ENCODE measurements at places on chromosomes 4 and X.

GRCh38 chr4:88646528-88647280 is 50.9 kb downstream of the NAP1L5 start:
- no peak for DNase-seq

- DNase-seq: peak; percentile 64
These were observed 257.9 kb downstream of the PCDH18 start for GRCh38 chr4:137274404-137274803.

DNA sequence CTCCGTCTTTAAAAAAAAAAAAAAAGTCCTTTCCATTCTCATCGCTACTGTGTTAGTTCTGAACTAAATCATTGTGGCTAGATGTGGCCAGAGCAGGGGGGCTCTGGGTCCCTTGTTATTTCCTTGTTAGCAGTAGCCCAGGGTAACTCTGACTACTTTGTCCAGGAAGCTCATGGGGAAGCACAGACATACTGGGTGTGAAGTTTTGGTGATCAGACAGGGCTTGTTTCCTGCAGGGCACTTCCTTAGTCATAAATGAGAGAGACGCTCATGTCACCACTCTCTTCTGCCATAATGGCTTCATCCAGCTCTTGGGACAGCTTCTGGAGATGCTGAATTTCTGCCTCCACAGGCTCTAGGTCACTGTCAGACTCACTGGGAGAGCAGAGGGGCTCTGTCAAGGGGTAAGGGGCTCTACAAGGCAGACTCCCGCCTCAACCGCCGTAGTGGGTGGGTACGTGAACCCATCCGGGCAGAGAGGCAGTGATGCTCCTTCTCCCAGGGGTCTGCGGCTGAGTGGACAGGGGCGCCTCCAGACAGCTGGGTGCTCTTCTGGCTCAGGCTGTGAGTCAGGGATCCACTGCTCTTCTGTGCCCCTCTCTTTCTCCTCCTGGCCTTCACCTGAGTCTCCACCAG is 12.9 kb downstream of the STIM2 start:
- DNase-seq: no peak

GRCh38 chrX:1202251-1202650 is 10.2 kb downstream of the CRLF2 start:
- DNase-seq: no peak

DNA sequence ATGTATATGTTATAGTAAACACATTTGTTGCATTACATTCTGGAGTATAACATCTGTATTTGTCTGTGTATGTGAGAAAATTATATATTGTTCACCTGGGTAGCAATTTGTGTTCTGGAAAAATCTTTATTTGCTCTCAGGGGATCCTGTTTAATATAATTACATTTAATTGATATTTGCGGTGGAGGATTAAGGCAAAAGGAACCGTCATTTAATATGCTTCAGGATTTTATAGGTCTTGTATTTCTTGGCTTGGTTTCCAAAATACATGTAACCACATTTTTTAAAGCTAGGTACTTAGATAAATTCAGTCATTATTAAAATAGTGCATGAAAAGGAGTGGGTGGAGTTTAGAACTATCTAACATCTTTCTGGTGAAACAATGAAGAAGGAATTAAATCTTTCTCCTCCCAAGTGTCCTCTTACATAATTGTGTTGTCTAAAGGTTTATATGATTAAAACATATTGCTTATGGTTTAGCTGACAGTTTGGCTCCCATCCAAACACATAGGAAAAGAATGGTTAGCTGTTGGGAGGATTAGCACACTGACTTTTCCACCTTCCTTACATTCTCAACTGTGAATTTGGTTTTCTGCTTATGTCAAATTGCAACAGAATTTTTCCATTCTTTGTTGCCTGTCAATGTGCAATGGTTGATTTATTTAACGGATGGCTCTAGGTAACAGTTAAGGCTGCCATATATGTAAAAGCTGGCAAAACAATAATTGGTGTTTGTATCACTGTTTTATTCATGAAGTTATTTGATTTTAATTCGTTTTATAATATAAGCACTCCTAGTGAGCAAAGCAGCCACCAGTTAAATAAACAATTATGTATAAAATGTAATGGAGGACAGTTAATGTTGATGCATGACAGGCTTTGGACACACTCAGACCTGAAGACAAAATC is 250.8 kb upstream of the SFRP2 start:
- DNase-seq: peak; percentile 16

GRCh38 chrX:107442914-107443527 is 6.4 kb upstream of the FRMPD3 start:
- no peak for DNase-seq

DNA sequence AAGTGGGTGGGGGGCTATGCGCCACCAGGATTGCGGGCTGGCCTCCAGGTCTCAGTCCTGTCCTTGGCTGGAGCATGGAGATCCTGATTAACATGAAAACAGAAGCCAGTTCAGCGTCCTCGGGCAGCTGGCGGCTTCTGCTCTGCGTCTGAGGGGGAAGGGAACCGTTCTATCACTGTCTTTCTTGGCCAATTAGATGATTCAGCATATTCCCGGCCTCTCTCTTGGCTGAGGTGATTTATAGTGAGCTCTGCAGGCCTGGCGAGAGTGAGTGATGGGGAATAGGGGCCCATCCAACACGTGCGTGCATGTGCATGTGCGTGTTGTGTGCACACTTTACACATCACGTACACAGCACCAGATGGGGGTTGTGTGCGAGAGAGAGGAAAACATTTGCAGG is 145.8 kb upstream of the ATP6AP2 start:
- DNase-seq: peak; percentile 49

DNA sequence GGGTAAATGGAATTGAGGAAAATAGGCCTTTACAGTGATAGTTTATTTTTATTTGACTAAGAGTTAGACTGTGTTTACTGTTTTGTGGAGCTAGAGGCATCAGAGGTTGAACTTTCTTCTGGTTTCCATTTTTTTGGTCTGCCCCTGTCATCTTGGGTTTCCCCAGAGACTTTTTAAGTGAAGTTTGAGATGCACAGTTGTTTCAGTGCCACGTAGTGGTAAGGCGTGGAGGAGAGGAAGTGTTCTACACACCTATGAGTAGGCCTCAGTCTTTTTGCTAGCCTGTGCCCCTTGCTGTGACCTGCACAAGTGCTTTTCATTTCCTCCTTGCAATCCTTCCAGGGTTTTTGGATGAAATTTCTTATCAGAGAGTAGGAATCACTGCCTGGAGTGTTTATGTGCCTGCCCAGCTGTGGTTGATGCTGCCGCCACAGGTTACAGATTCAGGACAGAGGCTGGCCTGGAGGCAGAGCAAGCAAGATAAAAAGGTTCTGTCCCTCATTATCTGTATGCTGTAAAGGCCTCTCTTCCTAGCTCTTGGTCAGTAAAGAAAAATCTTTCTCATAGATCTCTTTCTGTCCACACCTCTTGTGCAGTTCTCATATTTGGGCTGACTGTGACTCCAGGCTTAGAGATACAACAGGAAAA is 12.5 kb upstream of the HSFX4 start:
- DNase-seq: peak; percentile 0

- no peak for DNase-seq
These were observed 383.7 kb upstream of the FAM241A start for GRCh38 chr4:111761531-111761930.

GRCh38 chrX:40019541-40019940 is 78.2 kb downstream of the BCOR start:
- DNase-seq: no peak

DNA sequence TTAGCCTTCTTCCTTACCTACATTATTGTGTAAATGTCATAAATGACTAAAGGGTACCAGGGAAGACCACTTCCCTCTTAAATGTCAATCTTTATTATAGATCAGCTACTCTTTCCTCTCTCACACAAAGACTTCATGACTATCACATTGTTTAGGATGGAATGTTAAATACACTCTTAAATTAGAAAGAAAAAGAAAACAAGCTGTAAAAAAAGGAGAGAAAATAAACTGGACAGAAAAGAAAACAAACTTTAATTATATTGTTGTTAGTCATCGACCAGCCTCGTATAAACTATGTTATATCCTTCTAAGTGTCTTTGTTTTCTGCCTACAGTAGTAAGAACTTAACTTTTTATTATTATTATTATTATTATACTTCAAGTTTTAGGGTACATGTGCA is 666.4 kb upstream of the NR3C2 start:
- DNase-seq: no peak

GRCh38 chrX:68842781-68843581 is 14.2 kb downstream of the EFNB1 start:
- DNase-seq: peak; percentile 66

GRCh38 chrX:30967516-30967915 is 78.5 kb upstream of the TAB3 start:
- DNase-seq: no peak

DNA sequence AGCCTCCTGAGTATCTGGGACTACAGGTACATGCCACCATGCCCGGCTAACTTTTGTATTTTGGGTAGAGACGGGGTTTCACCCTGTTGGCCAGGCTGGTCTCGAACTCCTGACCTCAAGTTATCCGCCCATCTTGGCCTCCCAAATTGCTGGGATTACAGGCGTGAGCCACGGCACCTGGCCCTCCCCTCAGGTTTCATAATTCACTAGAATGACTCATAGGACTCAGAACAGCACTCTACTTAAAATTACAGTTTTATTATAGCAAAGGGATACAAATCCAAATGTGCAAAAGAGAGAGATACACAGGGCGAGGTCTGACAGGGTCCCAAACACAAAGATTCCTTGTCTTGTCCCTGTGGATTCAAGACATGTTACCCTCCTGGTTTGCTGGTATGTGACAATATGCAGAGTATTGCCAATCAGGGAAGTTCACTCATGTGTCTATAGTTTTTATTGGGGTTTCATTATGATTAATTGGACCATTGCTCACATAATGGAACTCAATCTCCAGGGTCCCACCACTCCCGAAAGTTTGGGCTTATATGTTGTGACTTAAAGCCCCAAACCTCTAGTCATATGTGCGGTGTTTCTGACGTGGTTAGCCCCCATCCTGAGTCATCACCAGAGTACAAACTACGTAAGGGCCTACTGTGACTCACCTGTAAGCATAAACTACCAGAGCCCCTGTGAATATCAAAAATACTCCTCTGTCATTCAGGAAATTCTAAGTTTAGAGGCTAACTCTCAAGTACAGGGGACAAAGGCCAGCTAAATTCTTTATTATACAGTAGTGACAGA is 5.2 kb downstream of the YIPF6 start:
- DNase-seq: peak; percentile 65

DNA sequence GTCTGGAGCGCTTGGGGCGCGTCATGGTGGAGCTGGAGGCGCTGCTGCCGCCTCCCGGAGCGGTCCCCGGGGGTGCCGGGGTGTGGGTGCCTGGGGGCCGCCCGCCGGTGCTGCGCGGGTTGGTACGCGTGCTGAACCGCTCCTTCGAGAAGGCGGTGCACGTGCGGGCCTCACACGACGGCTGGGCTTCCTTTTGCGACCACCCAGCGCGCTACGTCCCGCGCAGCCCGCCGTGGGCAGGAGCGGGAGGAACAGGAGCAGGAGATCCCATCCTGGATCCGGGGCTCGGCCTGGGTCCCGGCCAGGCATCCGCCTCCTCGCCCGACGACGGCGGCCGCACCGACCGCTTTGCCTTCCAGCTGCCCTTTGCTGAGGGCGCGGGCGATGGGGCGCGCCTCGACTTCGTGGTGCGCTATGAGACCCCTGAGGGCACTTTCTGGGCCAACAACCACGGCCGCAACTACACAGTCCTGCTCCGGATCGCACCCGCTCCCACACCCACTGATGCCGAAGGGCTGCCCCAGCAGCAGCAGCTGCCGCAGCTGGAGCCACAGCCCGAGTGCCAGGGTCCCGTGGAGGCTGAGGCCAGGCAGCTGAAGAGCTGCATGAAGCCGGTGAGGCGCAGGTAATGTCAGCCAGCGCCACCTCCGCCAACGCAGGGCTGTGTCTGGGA is 792 bp downstream of the PPP1R3F start:
- DNase-seq: no peak

- peak; percentile 39 for DNase-seq
These were observed 10.0 kb downstream of the ELMOD2 start for GRCh38 chr4:140533951-140534480.

DNA sequence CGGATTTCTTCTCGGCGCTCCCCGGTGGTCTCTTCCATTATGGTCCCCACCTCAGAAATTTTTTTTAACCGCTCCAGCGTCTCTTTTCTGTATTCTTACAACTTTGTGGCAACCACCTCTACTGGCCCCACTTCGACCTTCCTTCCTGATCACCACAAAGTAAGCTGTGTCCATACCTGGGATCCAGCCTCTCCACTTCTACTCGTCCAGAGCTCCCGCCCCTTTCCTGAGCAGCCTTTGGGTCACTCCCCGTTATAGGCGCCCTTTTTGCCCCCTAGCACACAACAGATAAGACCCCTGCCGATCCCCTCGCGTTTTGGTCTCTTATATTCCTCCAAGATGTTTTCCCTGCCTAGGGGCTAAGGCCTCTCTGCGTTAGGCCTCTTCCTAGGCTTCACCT is 557 bp downstream of the PIGG start:
- DNase-seq: no peak

DNA sequence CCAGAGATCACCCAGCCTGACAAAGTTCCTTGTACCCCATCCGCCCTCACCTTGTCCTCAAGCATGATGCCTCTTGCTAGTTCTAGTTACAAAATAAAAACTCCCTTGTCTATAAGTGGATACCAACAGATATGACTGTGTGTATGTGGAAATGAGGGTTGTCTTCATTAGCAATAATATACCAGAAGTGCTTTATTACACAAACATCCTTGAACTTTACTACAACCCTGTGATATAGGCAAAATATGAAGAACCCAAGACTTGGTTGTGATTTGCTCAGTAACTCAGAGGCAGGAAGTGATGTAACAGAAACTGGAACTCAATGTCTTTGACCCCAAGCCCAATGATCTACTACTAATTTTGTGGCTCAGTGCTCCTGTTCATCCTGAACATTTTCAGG is 97.6 kb downstream of the AKAP4 start:
- peak; percentile 8 for DNase-seq

- DNase-seq: no peak
These were observed 388.2 kb upstream of the NDST4 start for GRCh38 chr4:115501656-115502055.

DNA sequence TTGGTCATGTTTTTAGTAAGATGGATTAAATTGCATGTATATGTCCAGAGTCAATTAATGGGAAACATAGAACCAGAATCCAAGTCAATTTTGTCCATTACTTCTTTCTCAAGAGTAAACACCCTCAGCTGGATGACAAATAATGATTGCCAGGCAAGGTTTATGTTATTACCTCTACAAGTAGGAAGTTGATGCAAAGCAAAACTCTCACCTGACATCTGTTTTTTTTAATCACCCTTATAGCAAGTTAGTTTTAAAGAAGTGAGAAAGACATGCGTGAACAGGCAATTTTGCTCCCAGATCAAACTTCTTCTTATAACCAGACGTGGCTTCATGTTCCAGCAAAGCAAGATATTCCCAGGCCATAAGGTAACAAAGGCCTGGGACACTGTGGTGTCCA is 348.5 kb upstream of the FTHL17 start:
- DNase-seq: no peak

DNA sequence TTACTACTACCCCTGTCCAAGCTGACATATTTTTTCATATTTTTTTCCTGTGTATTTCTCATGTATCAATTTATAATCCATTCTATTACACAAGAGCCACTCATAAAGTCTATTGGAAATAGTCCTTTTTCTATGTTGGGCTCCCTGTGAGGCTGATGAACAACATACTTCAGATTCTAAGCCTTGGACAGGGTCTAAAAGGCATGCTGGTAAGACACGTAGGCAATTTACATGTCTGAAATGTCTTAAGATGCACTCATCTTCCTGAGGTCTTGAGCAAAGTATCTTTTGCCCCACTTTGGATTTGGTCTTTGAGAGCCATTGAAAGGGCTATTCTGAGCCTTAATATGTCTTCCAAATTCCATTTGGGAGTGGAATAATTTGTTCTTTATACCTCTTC is 31.8 kb downstream of the OCIAD1 start:
- DNase-seq: peak; percentile 13

Measured in choroid plexus epithelial cell (primary cell).